T-helper 9 cell (primary cell): ENCODE measurements at places on chromosomes 16 and 17.

DNA sequence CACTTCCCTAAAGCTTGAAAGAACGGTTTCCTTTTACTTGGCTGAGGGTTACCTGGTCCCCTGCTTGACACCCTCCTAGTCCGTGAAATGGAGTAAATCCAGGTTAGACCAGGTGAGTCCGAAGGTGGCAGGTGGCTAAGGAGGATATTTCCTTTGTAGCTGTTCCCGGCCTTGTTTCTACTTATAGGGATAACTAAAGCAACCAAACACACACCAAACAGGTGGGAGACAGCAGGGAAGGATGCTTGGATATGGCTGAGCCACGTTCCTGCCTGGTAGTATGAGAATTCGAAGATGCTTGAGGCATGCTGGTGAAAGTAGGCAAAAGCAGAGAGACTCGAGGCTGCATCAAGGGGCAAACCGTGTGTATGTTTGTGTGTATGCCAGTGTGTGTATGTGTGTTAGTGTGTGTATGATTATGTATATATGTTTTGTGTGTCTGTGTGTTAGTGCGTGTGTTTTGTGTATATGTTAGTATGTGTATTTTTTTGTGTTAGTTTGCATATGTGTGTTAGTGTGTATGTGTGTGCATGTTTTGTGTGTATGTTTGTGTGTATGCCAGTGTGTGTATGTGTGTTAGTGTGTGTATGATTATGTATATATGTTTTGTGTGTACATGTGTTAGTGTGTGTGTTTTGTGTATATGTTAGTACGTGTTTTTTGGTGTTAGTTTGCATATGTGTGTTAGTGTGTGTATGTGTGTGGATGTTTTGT lies 28.9 kb downstream of the RBFOX1 start:
- DNase-seq: no peak

DNA sequence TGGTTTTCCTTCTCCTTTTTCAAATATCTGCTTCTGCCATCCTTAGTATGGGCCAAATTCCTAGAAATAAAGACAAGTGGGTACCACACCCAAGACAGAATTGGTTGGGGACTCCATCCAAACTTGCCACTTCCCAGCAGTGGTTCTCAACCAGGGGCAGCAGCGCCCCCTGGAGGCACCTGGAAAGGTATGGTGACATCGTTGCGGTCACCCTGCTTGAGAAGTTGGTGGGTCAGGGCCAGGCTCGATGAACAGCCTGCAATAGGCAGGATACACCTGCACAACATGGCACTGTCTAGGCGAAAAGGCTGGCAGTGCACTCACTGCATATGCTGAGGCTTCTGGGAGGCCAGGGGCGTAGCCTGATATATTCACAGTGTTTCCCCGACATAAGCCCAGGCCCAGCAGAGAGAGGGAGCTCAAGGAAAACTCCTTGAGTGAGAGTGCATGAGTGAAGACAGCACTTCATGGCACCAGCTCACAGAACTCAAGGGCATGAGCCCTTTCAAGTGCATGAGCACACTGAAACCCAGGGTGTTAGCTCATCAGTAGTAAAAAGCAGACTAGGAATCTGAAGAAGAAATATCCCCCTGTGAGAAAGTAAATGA lies 57.7 kb downstream of the CMC2 start:
- no peak for DNase-seq

- no peak for DNase-seq
Observed at GRCh38 chr17:40427002-40427491, 9.4 kb upstream of the TOP2A start.

- no peak for DNase-seq
Observed at GRCh38 chr17:72422204-72422504, 301.3 kb downstream of the SOX9 start.

DNA sequence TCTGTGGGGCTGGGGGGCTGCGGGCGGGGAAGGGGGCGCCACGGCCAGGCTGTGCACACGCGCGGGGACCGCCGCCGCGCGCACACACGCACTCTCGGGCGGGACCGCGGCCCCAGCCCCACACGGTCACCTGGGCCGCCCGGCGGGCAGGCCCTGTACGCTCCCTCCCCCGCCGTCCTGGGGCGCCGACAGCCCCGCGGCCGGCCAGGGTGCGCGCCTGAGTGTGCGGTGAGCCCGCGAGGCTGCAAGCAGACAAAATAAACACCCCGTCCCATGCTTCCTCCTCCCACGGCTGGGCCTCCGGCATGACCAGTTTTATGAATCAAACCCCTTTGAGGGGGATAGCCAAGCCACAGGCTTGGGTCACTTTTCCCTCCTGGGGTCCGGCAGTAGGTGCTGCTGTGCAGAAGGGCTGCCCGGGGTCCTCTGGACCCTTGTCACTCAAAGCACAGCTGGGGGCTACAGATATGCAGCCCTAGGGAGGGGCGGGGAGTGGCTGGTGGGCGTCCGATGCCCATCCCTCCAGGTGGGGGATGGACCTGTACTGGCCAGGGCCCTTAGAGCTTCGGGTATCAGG lies 441 bp downstream of the VASN start:
- no peak for DNase-seq

DNA sequence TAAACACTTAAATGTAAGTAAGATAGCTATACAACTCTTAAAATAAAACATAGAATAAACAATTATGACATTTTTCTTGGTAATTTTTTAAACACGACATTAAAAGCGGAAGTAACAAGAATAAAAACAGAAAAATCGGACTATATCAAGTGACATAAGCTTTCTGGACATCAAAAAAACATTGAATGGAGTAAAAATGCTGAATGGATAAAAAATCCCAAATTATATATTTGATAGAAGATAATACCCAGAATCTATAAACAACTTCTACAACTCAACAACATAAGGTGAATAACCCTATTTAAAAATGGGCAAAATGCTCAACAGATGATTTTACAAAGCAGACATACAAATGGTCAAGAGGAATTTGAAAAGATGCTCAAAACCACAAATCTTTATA lies 1866.5 kb downstream of the TP53TG3F start:
- no peak for DNase-seq

- DNase-seq: no peak
Observed at GRCh38 chr16:57304169-57305061, 19.9 kb upstream of the PLLP start.

DNA sequence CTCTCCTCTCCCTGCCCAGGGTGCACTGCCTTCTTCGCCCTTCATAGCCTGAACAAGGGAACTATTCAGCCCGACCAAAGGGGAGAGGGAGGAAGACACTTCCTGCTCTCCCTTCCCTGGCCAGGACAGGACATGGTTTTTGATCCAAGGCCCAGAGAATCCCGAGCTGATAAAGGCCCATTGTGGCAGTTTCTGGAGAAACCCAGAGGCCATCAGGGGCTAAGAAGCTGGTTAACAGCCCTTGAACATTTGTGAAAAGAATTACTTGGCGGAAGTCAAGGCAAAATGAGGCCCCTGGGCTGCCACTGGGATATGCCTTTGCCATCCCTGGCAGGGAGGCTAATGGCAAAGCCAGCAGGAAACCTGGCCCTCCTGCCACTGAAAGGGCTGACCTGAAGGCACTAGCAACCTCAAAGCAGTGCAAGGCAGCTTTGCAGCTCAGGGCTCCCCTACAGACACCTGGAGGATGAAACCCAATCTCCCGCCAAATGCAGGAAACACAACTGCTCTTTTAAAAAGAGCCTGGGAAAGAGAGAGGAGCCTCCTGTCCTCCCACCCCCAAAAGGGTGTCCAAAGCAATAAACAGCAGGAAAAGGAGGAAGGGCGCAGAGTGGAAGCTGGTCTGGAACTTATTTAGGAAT lies 12.6 kb downstream of the PHB1 start:
- DNase-seq: no peak

- no peak for DNase-seq
Observed at GRCh38 chr16:5315914-5316313, 218.3 kb upstream of the EEF2KMT start.

DNA sequence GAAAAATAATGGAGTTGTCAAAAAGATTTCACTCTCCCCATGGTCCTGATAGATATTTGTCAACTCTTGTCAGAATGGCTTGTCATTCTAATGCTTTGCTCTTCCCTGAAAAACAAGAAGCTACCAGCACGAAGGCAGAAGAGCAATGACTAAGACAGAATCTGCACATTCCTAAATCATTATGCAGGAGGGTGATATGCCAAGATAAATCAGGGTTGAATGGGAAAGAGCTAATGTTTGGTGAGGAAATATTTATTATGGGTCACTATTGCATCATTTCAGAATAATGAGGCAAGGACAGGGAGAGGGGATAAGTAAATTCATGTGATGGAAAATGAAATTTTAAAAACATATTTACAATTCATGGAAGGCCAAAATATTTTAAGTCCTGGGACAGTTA lies 297.5 kb upstream of the XYLT1 start:
- no peak for DNase-seq

GRCh38 chr17:63381101-63381729 lies 64.9 kb downstream of the CYB561 start:
- no peak for DNase-seq

GRCh38 chr17:76530095-76530723 lies 7.3 kb downstream of the CYGB start:
- DNase-seq: no peak

- no peak for DNase-seq
Observed at GRCh38 chr16:11391576-11391975, 46.3 kb downstream of the RMI2 start.

DNA sequence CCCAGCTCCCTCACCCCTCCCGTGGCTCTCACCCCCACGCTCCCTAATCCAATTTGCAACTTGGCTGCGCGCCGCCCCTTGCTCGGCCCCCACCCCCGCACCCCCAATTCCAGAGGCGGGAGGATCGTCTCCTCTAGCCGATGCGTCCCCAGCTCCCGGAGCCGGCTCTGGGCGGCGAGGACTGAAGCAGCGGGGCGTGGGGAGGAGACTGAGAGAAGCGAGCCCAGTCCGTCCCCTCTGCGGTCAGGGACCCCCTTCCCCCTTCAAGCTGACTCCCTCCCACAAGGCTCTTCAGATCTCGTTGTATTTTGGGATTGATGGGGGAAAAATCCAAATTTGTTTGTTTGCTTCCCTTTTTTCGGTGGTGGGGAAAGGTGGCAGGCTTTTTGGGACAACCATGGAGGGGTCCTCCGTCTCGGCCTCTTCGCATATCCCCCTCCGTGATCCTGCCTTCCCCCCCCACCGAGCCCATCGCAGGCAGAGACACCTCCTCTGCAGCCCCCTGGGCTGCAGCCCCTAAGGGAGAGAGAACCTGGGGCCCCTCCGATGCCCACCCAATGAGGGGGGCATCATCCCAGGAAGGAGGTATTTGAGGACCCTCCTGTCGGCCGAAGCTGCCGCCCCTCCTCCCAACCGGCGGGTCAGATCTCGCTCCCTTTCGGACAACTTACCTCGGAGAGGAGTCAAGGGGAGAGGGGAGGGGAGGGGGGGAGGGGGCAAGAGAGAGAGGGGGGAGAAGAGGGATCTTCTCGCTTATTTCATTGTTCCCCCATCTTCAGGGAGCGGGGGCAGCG lies 466 bp downstream of the NEUROD2 start:
- DNase-seq: no peak

- no peak for DNase-seq
Observed at GRCh38 chr16:67040166-67040565, 11.2 kb downstream of the CBFB start.

GRCh38 chr17:73089322-73090317 lies 2.9 kb downstream of the SLC39A11 start:
- DNase-seq: no peak

DNA sequence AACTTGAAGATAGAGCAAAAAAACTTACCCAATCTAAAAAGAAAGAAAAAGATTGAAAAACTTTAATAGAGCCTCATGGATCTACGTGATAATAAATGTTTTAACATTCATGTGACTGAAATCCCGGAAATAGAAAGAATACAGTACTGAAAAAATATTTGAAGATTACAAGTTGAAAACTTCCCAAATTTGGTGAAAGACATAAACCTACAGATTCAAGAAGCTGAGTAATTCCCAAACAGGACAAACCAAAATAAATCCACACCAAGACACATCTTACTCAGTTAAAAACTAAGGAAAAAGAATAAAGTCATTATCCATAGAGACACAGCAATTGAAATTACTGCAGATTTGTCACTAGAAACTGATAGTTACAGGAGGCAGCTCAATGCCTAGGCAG lies 121.8 kb upstream of the NUDT7 start:
- DNase-seq: no peak

DNA sequence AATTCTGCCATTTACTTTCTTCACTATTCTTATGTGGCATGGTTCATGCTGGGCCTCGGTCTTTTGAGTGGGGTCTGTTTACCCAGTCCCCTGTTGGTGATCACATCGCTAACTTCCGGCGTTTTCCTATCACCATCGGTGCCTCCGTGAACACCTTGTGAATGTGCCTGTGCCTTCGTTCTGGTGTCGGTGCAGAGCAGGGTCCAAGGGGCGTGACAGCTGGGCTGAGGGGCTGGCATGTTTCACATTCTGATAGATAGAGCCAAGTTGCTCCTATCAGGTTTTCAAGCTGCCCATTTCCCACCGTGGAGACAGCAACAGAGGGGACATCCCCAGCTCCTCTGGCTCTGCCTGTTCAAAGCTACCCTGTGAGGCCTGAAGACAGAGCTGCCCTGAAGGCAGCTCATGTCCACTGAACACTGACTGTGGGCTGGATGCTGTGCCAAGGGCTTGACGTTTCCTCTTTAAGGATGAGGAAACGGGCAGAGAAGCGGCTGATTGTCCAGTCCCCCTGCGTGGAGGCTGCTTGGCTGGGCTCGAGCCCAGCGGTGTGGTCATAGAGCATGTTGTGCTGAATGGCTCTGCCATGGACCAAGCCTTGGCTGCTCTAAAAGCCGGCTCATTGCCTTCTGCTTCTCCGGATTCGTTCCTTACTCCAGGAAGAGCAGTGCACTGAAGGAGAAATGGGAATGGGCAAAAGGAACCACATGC lies 17.0 kb downstream of the DHODH start:
- no peak for DNase-seq

DNA sequence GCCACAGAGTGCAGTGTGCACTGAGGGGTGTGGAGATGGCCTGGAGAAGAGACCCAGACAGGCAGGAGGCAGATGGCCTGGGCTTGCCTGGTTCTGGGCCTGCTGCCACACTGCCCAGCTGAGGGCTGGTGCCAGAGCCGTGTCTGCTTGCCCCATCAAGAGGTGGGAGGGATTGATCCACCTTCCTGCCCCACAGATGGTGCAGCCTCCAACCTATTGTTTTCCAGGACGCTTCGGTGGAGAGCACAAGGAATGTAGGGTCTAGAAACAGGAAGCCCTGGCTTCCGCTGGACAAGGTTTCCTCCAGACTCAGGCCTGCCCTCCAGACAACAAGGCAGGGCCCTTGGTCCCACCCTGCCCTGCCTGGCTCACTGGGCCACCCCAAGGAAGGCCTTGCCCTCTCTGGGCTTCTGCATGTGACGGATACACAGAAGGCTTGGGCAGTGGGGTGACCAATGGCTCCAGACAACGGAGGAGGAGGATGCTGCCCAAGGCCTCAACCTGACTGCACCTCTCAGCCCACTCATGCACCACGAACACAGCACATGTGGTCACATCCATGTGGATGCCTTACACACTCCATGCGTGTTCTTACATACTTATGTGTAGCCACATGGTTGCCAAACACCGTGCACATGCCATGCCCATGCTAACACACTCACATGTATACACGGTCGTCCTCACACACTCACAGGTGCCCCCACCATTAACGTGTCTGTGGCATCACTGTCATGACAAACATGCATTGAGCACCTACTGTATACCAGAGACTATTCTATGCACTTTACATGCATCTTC lies 6.5 kb upstream of the CDH5 start:
- no peak for DNase-seq

- DNase-seq: no peak
Observed at GRCh38 chr17:47774987-47775580, 42.0 kb downstream of the TBX21 start.
